ENCODE measurements at places on chromosomes 7 and 10. TPM values are rescaled to one million over a fixed set of nuclear protein-coding genes. Genes with fewer than 3 reads are reported as not detected.

The VWDE gene
- 3.0 TPM for total RNA-seq

The LRGUK gene
- 0.94 TPM for total RNA-seq

The CNPY1 gene
- total RNA-seq: not detected

The NKX6-2 gene
- total RNA-seq: not detected

The GLRX3 gene
- total RNA-seq: 154 TPM

The PIK3CG gene
- total RNA-seq: not detected

The UCN3 gene
- total RNA-seq: not detected

The CYP3A5 gene
- total RNA-seq: 13.1 TPM

The CASTOR2 gene
- 40.5 TPM for total RNA-seq

The ALOX5 gene
- total RNA-seq: 32.4 TPM

The ZNF22 gene
- total RNA-seq: 26.8 TPM

The OR2A7 gene
- 5.6 TPM for total RNA-seq

The PNLIPRP3 gene
- not detected for total RNA-seq

The GJD4 gene
- total RNA-seq: not detected

The GPNMB gene
- total RNA-seq: 120 TPM

The NUPR2 gene
- 0.20 TPM for total RNA-seq

The OGDHL gene
- 58.5 TPM for total RNA-seq

The SEMA3E gene
- 4.7 TPM for total RNA-seq

The PPP3CB gene
- total RNA-seq: 27.3 TPM

The MXI1 gene
- 18.4 TPM for total RNA-seq

The SLC39A12 gene
- not detected for total RNA-seq

The PAPSS2 gene
- 57.7 TPM for total RNA-seq

The AMPH gene
- total RNA-seq: 0.17 TPM

The RGS10 gene
- total RNA-seq: 26.5 TPM

The PLEKHA1 gene
- 102 TPM for total RNA-seq

The SHLD2 gene
- total RNA-seq: 50.2 TPM

The HACD1 gene
- 40.3 TPM for total RNA-seq

The SSC4D gene
- total RNA-seq: 7.1 TPM

The TMEM176A gene
- total RNA-seq: 0.35 TPM

The ARHGEF35 gene
- total RNA-seq: 22.4 TPM

The LRRC18 gene
- not detected for total RNA-seq

The DNA2 gene
- 11.5 TPM for total RNA-seq
